Tibial nerve (tissue), 4 donors: ENCODE measurements at places on chromosomes 6 and 20. TPM values are rescaled to one million over a fixed set of nuclear protein-coding genes. Genes with fewer than 3 reads are reported as not detected.
A peak's percentile ranks its signal among the peaks of the same experiment; 100 is the strongest.

GRCh38 chr6:26657256-26657655 lies 2.3 kb downstream of the ZNF322 start:
- DNase-seq, result no peak

- peak; percentile 31 for DNase-seq
Measured at GRCh38 chr6:33080127-33081089, 4.6 kb downstream of the HLA-DPB1 start.

GRCh38 chr6:111925296-111925695 lies 52.0 kb upstream of the FYN start:
- no peak for DNase-seq

- DNase-seq, result no peak
Measured at GRCh38 chr20:21159658-21160380, 33.9 kb downstream of the KIZ start.

DNA sequence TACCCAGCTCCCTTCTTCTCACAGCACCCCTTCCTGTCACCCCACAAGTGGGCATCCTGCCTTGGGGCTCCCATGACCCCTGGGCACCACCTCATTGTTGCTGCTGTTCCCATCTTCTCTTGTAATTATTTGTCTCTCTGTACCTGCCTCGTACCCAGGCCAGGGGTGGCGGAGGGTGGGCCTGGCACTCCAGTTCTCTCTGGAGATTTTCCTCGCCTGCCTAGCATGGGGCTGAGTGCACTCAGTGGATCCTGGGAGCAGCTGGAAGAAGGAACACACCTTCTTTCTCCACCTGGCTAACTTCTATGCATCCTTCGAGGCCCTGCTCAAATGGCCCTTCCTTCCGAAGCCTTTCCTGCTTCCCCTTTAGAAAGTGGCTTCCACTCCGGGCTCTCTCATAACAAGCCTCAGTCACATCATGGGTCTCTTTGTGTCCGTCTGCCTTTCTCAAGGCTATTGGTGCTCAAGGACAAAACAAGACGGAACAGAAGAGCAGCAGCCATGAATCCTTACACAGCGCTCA lies 79.2 kb downstream of the SRC start:
- no peak for DNase-seq

DNA sequence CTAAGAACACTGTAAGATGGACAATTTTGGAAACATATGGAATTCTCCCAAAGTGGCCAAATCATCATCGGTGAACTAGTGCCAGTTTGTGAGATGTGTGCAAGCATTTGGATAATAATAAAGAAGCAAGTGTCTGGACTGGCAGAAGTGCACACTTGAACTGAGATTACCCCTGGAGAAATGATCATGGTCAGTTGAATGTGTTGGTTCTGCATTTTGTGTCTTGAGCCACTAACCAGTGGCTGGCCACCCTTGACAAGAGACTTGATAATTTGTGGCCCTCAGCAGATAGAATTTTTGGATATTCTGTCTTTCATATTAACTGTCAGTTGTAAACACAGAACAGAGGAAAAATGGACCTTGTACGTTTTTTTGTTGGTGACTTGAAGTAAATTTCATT lies 37.4 kb downstream of the CITED2 start:
- DNase-seq, result no peak

DNA sequence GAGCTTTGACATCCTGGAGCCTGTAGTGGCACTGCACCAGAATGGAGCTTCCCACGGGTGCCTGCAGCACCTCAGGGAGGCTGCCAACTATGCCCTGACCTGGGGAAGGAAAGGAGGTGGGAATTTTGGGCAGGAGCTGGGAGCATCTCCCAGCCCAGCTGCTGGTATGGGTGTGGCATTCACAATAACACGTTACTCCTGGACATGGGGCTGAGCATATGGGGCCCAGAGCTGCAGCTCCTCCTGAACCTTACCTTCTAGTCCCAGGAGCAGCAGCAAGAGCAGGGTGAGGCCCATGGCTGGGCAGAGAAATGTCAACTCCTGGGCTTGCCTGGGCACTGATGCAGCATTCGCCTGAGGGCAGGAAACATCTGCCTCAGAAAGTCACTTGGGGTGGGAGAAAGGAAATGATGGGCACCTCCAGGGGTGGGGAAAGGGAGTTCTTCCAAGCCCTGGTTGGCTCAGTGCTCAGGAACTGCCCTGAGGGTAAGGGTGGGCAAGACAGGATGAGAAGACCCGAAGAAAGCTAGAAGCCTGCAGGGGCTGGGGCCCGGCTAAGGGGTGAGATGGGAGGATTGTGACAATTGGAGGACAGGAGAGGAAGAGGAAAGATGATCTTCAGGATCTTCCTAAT lies at the start of gene TREML1:
TREML1 (minus strand) TSS at position 356 of the 634 bp plus-strand sequence; CDS start at position 297, 59 bp downstream.
- no peak for DNase-seq

- DNase-seq, result no peak
Measured at GRCh38 chr20:24990810-24991252, 1.7 kb downstream of the APMAP start.

DNA sequence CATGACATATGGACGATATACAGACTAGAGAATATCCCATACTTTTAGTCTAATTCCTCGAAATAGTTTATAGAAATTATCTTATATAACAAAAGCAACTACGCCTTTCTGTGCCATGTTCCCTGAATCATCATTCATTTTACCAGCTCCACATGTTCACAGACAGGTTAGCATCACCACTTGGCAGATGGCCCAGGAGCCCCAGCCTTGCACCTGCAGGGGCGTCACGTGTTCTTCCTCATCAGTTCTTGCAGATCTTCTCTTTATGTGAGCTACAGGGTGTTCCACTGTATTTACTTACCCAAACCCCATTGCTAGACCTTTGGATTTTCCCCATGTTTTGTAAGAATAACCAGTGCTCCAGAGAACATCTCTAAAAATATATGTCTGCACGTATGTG lies 12.6 kb upstream of the BNIP5 start:
- no peak for DNase-seq

GRCh38 chr6:39937686-39938333 lies 3.5 kb upstream of the MOCS1 start:
- DNase-seq, result no peak

DNA sequence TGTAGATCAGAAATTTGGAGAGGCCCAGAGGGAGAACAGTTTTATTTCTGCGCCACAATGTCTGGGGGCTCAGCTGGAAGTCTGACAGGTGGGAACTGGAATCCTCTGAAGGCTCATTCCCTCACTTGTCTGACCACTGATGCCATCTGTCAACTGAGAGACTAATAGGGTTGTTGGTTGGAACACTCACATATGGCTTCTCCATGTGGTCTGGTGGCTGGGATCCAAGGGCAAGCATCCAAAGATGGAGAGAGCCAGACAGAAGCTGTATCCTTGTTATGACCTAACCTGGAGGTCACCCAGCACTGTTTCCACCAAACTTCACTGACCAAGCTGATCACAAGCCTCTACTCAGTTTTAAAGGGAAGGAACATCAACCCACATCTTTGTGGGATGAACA lies 117.9 kb upstream of the AKAP12 start:
- DNase-seq, result peak; percentile 57

DNA sequence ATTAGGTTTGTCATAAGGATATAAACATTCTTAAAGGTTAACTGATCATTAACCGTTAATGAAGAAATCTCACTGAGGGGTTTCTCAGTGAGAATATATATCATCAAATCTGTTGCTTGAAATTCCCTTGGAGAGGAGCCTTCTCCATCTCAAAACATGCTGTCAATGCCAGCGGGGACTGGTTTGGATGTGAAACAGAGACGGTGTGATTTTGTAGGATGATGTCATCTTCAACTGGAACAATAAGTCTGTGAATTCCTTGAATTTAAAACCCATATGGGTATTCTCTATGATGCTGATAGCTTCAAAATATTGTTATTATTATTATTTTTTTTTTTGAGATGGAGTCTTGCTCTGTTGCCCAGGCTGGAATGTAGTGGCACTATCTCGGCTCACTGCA lies 75.9 kb downstream of the GMPR start:
- no peak for DNase-seq

GRCh38 chr6:100719883-100720682 lies 161.0 kb downstream of the ASCC3 start:
- no peak for DNase-seq

- no peak for DNase-seq
Measured at GRCh38 chr20:16661756-16662155, 68.1 kb upstream of the SNRPB2 start.

GRCh38 chr20:16729080-16729479 lies 746 bp upstream of the SNRPB2 start:
- DNase-seq, result no peak

DNA sequence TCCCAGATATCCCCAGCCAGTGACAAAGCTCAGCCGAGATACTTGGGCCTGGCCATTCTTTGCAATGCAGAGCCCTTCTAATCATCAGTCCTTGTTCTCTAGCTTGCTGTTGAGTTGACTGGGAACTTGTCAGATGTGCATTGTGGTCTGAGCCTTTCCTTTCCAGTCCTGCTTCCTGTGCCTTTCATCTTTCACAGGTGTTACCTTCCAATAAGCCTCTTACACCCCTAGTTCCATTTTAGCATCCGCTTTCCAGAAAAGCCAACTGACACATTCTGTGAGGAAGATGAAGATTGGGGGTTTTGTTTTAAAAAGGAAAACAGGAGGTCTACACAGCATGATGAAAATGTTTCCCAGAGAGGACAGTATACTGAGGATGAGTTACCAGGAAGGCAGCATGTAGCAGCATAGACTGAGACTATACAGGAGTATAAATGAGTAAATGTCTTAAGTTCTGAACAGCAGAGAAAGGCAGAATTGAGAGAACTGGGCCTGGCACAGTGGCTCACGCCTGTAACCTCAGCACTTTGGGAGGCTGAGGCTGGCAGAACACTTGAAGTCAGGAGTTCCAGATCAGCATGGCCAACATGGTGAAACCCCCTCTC lies 5.6 kb upstream of the CEP85L start:
- no peak for DNase-seq

GRCh38 chr6:2782825-2783187 lies 17.6 kb downstream of the WRNIP1 start:
- DNase-seq, result no peak

DNA sequence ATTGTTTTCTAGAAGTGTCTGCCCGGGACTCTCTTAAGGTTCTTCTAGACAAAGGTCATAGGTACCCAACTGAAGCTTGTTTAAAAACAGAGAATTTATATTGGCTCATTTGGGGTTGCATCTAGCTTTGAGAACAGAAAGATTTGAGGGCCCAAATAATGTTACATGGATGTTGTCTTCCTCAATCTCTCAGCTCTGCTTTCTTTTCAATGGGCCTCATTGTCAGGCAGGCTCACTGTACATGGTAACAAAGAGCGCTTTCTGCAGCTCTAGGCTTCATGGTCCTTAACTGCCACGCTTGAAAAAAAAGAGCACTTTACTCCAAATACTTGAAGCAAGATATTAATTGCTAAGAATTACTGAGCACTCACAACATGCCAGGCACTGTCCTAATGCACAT lies 22.2 kb downstream of the NHLRC1 start:
- no peak for DNase-seq

GRCh38 chr6:118735320-118735719 lies 83.9 kb upstream of the CEP85L start:
- no peak for DNase-seq

DNA sequence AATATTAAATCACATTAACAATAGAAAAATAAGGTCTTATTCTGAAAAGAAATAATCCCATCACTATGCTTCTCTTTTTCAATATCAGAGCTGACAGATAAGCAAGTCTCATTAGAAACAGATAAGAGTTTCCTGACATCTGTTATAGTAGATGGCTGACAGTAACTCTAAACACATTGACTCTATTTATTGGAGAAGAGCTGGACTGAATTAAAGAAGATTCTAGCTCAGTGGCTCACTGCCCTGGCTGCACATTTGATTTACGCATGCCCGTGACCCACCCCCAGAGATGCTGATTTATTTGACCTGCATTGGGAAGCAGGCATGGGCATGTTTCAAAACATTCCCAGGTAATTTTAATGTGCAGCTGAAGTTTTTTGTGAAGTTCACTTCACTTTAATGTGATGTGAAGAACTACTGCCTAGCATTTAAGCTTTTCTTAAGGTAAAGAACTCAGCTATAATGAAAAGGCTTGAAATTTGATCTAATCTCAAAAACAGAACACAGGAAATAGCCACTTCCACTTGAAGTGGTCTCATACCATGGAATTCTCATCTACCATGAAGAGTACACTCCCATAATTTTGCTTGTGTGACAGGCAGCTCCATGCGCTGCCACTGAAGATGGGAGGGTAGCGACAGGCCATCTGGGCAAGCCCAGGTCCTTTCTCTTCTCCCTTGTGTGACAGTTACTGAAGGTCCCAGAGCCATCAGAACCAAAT lies 162.3 kb downstream of the TPBG start:
- DNase-seq, result no peak

The RNF39 gene
- not detected for total RNA-seq

The NOX3 gene
- not detected for total RNA-seq

The NECAB3 gene
- total RNA-seq, result 103 TPM

The PRSS35 gene
- 0.84 TPM for total RNA-seq

The HUS1B gene
- total RNA-seq, result 8.4 TPM

The HLA-DQB1 gene
- 12.0 TPM for total RNA-seq

The RIMS4 gene
- 2.8 TPM for total RNA-seq
